Left renal pelvis (tissue), 4 donors: ENCODE measurements at places on chromosomes 2 and 18. TPM values are rescaled to one million over a fixed set of nuclear protein-coding genes. Genes with fewer than 3 reads are reported as not detected.

The CDH20 gene
- 4.2 TPM for polyA plus RNA-seq

The GAL3ST2 gene
- 0.87 TPM for polyA plus RNA-seq

The PROKR1 gene
- 1.1 TPM for polyA plus RNA-seq

GRCh38 chr2:127414638-127415592 lies 3.3 kb upstream of the PROC start:
- no peak for DNase-seq

DNA sequence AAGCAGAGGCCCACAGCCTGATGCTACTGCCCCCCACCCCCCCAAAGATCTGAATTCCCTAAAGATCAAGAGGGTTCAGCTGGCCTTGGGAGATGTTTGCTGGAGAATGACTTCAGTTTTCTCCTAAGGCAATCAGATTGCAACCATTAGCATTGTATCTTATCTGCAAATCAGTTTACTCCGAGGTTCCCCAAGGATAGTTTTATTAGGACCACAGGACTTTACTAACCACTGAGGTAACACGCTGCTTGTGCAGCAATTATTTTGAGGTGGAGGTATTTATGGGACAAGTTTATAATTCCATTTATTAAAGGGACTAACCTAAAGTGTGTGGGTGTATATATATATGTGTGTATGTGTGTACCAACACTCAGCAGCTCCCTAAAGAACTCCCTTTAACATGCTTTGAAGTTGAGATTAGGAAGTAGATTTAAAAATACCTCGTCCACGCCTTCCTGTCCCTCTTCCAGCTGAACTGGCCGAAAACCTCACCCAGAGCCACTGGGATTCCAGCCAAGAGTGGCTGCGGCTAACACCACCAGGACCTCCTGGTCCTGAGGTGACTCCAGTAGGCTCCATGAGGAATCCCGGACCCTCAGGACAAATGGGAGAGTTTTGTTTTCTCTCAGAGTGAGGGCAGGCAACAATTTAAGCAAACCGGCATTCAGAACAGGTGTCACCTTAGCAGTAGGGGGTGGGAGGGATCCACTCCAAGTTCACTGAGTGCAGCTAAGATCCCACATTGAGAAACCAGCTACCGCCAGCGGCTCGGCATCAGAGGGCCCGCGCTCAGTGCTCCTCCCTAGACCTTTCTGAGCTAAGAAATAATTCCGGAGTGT lies 3.0 kb upstream of the DLX1 start:
- DNase-seq = no peak

The REEP1 gene
- polyA plus RNA-seq = 4.3 TPM

The FRZB gene
- polyA plus RNA-seq = 11.9 TPM
